ENCODE measurements at places on chromosomes 3 and 15.

DNA sequence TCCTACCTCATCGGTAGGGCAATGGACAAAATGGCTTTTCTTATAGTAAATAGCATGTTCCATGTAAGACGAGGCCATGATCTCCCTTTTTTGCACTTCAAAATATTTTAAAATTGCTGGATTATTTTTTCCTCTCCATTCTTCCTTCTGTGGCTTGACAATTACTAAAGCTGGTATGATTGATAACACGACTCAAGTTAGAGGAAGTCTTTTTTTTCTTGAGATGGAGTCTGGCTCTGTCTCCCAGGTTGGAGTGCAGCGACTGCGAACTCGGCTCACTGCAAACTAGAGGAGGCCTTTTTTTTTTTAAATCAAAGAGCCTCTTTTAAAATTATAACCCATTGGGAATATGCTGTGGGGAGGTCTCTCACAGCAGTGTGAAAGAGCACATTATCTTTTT is 124.5 kb upstream of the TBL1XR1 start:
- H3K27ac ChIP-seq, result no peak overlapping the region
- no peaks in the 10 kb centered on the region for H3K27me3 ChIP-seq
- no peak for DNase-seq
- no peak overlapping the region for H3K4me3 ChIP-seq
- no peaks in the 10 kb centered on the region for H3K4me1 ChIP-seq

- H3K36me3 ChIP-seq, result no peaks in the 10 kb centered on the region
- H3K4me3 ChIP-seq, result no peak overlapping the region
- peaks cover 40% of the 10 kb centered on the region for H3K4me1 ChIP-seq
These were observed 8.5 kb downstream of the PLXND1 start for GRCh38 chr3:129598000-129598381.

- no peaks in the 10 kb centered on the region for H3K27me3 ChIP-seq
- no peak overlapping the region for H3K4me3 ChIP-seq
- no peaks in the 10 kb centered on the region for H3K36me3 ChIP-seq
- H3K27ac ChIP-seq, result no peak overlapping the region
These were observed 449.9 kb upstream of the NR2F2 start for GRCh38 chr15:95880630-95881029.

GRCh38 chr3:62696011-62696410 is 179.2 kb downstream of the CADPS start:
- H3K27ac ChIP-seq, result no peak overlapping the region
- H3K36me3 ChIP-seq, result no peaks in the 10 kb centered on the region
- no peak overlapping the region for H3K4me3 ChIP-seq
- no peaks in the 10 kb centered on the region for H3K27me3 ChIP-seq
- no peaks in the 10 kb centered on the region for H3K4me1 ChIP-seq

- H3K27ac ChIP-seq, result no peak overlapping the region
- no peaks in the 10 kb centered on the region for H3K4me1 ChIP-seq
- DNase-seq, result no peak
- H3K36me3 ChIP-seq, result no peaks in the 10 kb centered on the region
- no peak overlapping the region for H3K4me3 ChIP-seq
These were observed 101.8 kb upstream of the SKOR1 start for GRCh38 chr15:67723294-67724024.
